ENCODE measurements at places on chromosomes 6 and 20.

DNA sequence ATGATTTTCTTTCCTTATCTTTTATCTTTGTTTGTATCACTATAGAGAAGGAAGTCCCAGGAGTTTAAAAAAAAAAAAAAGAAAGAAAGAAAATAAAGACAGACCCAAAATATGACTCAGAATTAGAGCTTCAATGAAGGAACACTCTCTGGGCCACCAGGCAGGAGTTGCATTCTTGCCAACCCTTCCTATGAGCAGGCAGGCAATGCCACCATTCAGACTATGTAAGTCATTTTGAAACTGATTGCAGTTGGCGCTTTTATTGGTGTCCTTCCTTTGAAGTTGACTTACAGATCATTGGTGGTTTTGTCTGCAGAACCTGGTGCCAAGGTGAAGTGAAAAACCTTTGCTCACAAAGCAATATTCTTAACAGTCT is 50.3 kb downstream of the MYB start:
- DNase-seq: no peak

- DNase-seq: no peak
Observed at GRCh38 chr6:11200356-11200755, 32.1 kb downstream of the NEDD9 start.

- no peak for DNase-seq
Observed at GRCh38 chr6:134701301-134701700, 248.6 kb downstream of the ALDH8A1 start.

- DNase-seq: no peak
Observed at GRCh38 chr6:99287523-99287922, 62.0 kb downstream of the FAXC start.

DNA sequence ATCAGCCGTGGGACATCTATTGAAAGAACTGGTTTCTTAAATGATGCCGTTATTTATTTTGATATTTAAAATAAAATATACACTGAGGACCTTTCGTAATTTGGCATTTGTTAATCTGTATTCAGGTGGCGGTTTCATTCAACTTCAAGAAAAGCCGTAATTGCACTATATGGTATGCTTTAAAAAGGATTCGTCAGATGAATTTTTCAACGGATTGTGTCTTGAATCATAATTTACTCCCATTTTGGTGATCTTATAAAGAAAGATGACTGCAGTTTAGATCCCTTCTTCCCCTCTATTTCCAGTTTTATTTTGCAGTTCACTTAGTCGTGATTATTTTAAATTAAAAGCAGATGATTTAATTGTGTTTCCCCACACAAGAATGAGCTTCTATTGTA is 761 bp downstream of the KLHL32 start:
- no peak for DNase-seq
